ENCODE measurements at places on chromosomes 3 and 15.
A peak's percentile ranks its signal among the peaks of the same experiment; 100 is the strongest.

DNA sequence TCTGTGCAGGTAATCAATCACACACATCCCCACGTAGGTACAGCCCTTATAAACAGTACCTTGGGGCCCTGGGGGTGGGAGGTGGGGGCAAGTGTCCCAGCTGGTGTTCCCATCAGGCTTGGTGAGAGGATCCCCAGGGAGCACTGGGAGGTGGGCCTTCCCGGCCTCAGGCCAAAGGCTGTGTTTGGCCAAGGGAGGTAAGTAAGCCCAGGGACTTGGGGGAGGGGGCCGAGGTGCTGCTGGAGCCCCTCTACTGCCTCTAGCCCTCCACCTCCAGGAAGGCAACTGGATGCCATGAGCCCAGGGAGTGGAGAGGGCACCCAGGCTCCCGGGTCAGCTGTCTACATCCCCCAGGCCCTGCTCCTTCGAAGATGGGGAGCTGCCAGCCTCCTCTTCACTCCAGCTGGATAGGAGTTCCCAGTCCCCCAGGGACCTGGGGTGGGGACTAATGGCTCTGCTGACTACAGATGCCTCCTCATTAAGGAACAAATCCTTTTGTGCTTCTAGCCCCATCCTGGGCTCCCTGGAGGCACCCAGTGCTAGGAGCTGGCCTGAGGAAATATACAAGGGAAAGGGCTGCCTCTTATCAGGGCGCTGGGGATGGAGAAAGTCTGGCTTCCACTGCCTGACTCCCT is 33.1 kb downstream of the RNU5B-1 start:
- no peak for DNase-seq

- no peak for DNase-seq
Measured at GRCh38 chr3:148513096-148513543, 184.6 kb upstream of the AGTR1 start.

GRCh38 chr3:152269831-152270734 is 1.4 kb downstream of the MBNL1 start:
- DNase-seq, result no peak

GRCh38 chr3:183698756-183699155 is 1.2 kb downstream of the YEATS2 start:
- DNase-seq, result peak; percentile 44

- DNase-seq, result no peak
Measured at GRCh38 chr3:190326361-190326760, 4.1 kb upstream of the CLDN1 start.

- no peak for DNase-seq
Measured at GRCh38 chr3:160447544-160447943, 2.0 kb downstream of the TRIM59 start.

GRCh38 chr15:81299630-81300273 is 24.2 kb downstream of the STARD5 start:
- no peak for DNase-seq

GRCh38 chr15:60994963-60995475 is 234.1 kb downstream of the RORA start:
- DNase-seq, result no peak

DNA sequence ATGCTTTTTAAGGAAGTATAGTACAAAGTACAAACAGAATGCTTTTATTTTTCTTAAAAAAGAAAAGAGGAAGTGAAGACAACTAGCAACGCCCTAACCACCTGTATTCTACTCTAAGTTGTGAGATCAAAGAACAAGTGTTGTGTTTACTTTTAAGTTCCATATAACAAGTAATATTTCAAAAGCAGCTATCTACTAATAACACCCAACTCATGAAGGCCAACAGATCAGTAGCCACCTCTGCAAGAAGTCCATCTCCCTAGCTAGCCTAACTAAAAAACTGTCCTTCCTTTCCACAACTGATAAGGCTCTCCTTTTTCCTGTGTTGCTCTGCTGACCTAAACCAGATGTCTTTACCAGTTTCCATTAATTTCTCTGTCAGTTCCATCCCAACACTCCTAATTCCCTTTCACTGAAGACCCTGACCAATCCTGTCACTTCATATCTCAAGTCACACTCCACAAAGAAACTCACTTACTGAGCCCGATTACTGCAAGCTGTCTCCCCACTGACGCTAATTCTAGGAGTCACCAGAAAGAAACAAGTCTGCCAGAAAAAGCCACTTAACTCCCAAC is 26.9 kb downstream of the PHC3 start:
- DNase-seq, result peak; percentile 51

GRCh38 chr3:12759097-12759679 is at the start of gene TMEM40:
Gene TMEM40, minus strand, starts transcription at chr3:12759259. Its CDS starts 9,427 bp downstream, at chr3:12749832.
- DNase-seq, result no peak

GRCh38 chr3:4889896-4890295 is 89.3 kb upstream of the BHLHE40 start:
- no peak for DNase-seq

DNA sequence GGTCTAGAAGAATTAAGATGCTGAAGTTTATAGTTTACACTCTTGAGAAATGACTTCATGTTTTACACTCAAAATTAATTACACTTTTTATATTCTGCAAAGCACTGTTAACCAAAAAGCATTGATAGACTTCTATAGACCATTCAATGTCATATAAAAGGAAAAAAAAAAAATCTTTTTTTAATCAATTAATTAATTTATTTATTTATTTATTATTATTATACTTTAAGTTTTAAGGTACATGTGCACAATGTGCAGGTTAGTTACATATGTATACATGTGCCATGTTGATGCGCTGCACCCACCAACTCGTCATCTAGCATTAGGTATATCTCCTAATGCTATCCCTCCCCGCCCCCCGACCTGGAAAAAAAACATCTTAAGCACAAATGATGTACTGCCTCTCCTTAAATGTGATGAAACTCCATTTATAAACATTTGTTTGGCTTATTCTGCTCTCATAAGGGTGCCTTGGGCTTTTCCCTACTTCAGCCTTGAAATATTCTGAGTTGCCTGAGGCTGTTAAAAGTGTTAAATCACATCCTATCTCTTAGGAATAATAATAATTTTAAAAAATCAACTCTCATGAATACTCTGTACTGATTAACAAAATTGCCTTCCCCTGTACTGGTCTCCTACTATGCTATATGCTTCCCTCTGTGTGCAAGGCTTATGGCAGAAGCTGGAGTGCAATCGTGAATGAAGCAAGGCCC is 466.9 kb downstream of the SOX2 start:
- DNase-seq, result no peak

DNA sequence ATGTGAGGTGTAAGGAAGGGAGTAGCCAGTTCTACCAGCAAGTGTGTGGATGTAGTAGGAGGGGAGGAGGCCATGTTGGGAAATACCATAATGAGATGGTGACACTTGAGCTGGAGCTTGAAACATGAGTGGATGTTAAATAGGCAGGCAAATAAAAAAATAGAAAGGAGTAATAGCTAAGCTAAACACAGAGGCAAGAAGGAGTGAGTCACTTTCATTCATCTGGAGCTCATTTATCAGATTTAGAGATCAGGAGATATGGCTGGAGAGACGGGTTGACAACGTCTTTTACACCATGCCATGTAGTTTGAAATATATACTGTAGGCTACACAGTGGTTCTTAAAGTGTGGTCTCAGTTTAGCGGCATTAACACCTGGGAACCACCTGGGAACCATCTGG is 390.5 kb downstream of the DIPK2A start:
- no peak for DNase-seq

DNA sequence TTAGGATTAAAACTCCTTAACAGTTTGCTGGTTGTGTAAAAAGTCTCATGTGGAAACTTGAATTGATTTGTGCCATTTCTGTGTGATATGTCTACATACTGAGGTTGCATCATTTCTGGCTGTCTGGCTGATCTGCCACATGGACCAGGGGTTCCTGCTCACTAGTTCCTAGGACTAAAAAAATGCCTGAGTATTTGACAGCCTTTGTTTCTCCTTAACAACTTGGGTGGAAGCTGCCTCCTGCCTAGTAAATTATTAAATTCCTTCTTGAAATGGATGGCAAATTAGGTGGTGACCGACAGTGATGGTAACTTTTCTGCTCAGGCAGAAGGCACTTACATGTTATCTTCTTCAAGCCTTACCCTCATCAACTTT is 226.9 kb upstream of the MRPL3 start:
- no peak for DNase-seq

- no peak for DNase-seq
Measured at GRCh38 chr3:94928921-94929320, 866.1 kb downstream of the NSUN3 start.

DNA sequence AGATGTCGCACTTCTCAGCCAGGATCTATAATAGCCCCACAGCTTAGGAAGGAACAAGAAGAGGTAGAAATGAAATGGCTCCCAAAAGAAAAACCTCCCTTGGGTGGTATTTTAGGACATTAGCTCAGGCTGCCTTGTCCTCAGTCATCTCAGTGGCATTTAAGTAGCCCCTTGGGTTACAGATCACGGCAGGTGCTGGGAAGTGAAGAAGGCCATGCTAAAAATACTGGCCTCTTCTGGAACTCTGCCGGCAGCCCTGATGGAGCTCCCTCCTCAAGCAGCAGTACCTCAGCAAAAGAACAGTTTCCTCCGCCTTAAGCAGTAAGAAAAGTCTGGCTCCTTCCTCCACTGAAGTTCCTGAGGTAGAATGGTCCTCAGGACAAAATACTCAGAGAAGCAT is 7.3 kb upstream of the TPM1 start:
- DNase-seq, result no peak

DNA sequence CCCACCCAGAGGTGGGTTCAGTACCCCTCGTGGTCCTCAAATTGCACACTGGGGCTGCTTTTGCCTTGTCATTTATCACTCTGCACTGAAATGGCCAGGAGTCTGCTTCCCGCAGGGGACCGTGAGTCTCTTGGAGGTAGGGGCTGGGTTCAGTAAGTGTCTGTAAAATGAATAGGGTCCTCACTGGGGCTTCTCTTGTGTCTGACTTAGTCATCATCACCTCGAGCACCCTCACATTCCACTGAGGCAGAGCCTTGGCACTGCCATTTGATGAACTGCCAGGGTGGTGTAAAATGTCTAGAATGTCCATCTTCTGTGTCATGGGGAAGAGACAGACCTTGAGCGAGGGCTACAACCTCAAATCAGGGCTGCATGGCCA is 61.0 kb upstream of the RYK start:
- DNase-seq, result no peak

DNA sequence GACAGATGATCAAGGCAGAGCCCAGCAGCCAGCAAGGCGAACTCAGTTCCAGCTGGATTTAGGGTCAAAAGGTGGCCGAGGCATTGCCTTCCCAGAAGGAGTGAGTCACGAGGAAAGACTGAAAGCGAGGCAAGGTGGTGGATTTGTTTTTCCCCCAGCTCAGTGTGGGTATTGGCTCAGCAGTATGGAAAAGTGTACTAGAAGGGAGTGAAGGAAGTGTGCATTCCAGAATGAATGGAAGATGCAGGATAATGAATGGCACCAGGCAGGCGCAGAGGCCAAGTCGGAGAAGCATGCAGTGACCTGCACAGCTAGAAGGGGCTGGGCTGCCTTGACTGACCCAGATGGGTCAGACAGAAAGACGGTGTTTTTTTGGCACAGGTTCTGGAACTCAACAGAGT is 46.3 kb downstream of the FOXP1 start:
- DNase-seq, result no peak

DNA sequence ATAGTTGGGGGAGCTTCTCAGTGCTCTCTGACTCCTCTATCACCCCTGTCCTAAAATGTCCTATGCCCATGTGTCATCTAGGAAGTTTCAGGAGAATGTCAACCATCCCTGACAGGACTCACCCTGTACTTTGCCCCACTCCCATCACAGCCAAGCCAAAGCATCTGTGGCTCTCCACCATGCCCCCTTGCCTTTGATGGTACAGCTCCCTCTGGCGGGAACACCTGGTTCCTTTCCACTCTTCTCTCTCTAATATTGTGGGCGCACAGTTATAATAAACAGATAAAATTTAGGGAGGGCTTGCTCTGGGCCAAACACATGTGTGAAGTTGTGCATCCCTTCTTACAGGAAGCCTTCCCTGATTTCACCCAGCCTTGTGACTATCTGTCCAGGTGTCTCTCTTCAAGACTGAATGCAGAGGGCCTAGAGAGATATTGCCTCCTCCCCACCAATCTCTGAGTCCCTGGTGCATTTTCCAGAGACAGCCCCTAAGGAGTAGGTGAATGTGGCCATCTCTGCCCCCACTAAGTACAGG is 62.8 kb downstream of the ISG20 start:
- DNase-seq, result peak; percentile 70

DNA sequence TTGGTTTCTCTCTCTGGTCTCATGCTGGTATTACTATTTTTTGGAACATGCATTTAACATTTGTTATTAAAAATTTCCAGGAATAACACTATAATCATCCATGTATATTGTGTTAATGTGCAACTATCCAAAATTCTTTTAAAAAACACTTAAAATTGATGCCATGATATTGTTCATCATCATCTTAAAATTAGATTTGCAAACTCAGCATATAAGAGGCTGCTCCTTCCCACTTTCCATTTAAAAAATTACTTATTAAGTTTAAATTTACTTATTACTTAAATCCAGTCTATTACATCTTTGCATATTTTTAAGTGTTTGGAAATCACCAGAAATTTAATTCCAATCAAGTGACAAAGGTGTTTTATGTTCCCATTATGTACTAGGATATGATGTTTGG is 5.8 kb upstream of the ABHD17C start:
- DNase-seq, result no peak
